ENCODE measurements at places on chromosomes 1 and 21. TPM values are rescaled to one million over a fixed set of nuclear protein-coding genes. Genes with fewer than 3 reads are reported as not detected.

DNA sequence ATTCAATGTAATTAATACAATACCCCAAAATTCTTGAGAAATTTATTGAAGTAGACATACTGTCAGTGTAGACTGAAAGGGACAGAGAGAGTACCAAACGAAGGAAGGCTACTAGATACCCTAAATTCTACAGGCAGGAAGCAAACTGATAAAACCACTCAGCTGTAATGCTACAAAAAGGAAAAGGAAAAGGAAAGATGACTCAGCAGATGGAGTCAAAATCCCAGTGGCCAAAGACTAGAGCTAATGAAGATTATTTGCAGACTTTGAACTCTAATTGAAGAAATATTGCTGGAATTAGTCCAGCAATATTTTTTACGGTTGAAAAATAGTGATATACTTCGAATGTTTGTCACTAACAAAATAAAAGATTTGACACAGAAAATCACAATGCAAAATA is 671.9 kb downstream of the BRINP3 start:
- H3K4me1 ChIP-seq, result no peaks in the 10 kb centered on the region
- no peak overlapping the region for H3K4me3 ChIP-seq
- no peak for DNase-seq
- H3K36me3 ChIP-seq, result peaks cover 5% of the 10 kb centered on the region
- no peaks in the 10 kb centered on the region for H3K27me3 ChIP-seq
- no peak overlapping the region for H3K27ac ChIP-seq

- DNase-seq, result peak; percentile 44
- H3K27ac ChIP-seq, result no peak within 1 kb of the TSS
- peaks cover 54% of the 10 kb centered on the region for H3K27me3 ChIP-seq
- peaks cover 28% of the 10 kb centered on the region for H3K4me1 ChIP-seq
- H3K4me3 ChIP-seq, result no peak within 1 kb of the TSS
Measured at GRCh38 chr1:151716771-151717631, at the start of gene CELF3. CELF3 (minus strand) TSS chr1:151716803; CDS start chr1:151716020, 783 bp downstream.

GRCh38 chr1:227759341-227760300 is 24.4 kb downstream of the SNAP47 start:
- peaks cover 14% of the 10 kb centered on the region for H3K36me3 ChIP-seq
- H3K27ac ChIP-seq, result no peak overlapping the region
- peaks cover 23% of the 10 kb centered on the region for H3K4me1 ChIP-seq
- H3K27me3 ChIP-seq, result no peaks in the 10 kb centered on the region
- peak; percentile 44 for DNase-seq

DNA sequence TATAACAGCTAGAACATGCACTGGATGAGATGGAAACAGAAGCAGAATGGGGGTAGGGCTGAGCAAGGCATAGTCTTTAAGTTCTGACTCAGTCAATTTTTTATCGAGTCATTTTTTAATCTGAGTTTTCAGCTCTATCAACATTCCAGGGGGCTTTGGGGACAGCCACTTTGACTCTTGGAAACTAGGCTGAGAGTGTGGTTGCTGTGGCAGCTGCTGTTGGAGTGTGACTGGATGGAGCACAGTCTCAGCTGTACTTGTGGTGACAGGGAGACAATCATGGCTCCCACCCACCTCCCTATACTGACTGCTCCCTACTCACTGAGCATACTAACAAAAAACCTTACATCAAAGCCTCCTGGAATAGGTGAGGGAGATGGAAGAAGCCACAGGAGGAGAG is 25.0 kb downstream of the GJA5 start:
- H3K27me3 ChIP-seq, result peaks cover 32% of the 10 kb centered on the region
- peaks cover 14% of the 10 kb centered on the region for H3K4me1 ChIP-seq
- DNase-seq, result no peak
- H3K36me3 ChIP-seq, result no peaks in the 10 kb centered on the region
- no peak overlapping the region for H3K27ac ChIP-seq

DNA sequence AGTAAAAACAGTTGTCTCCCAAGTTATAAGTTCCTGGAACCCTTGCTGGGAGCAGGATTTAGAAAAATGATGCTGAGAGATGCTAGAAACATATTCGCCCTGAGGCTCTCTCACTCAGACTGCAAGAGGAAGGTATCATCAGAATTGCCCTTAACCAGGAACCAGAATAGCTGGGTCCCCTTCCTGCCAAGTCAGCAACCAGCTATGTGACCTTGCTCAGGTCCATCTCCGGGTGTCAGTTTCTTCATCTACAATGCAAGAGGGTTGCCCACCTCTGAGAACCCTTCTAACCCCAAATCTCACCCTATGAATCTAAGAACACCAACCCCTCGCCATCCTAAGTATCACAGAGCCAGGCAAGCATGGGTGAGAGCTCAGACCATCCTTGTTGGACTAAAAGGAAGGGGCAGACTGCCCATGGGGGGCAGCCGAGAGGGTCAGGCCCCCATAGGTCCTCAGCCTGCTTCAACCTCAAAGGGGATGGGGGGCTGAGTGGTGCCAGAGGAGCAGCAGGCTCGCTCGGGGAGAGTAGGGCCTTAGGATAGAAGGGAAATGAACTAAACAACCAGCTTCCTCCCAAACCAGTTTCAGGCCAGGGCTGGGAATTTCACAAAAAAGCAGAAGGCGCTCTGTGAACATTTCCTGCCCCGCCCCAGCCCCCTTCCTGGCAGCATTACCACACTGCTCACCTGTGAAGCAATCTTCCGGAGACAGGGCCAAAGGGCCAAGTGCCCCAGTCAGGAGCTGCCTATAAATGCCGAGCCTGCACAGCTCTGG is 390 bp upstream of the S100A9 start:
- no peaks in the 10 kb centered on the region for H3K36me3 ChIP-seq
- H3K27ac ChIP-seq, result no peak overlapping the region
- no peak overlapping the region for H3K4me3 ChIP-seq
- peaks cover 5% of the 10 kb centered on the region for H3K4me1 ChIP-seq
- DNase-seq, result no peak
- H3K27me3 ChIP-seq, result peaks cover 30% of the 10 kb centered on the region

DNA sequence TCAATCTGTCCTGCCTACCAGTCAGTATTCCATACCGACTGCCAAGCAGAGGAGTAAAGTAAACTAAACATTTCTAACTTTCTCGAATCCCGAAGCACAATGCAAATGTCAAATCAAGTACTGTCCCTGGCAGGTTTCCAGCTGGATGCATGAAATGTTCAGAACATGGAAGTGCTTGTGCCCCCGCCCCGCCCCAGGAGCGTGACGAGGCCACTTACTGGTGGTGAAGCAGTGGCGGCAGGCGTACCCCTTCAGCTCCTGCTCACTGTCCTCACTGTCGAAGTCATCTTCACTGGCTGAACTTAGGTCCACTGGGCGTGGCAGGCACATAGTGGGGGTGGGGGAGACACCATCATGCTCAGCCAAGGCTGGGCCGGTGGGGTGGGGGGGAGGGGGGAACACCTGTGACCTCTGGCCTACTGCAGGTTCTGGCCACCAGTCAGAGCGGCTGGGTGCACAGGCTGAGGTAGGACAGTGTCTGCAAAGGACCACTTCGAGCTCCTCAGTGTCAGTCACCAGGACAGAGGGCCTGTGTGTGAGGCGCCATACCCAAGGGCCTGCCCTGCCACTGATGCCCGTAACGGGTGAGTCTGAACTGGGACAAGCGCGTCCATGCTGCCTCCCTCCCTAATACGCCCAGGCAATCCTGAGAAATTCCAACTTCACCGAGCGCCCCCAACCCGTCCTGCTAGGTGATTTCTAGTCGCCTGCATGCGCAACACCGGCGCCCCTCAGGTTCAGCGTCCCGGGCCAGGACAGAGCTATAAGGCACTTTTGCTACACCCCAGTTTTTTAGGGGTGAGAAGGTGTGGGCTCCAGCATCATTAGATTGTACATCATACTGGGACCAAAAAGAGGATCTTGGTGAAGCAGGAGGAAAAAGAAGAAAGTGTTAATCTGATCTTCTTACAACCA is 46.9 kb downstream of the SLC45A1 start:
- H3K27ac ChIP-seq, result no peak overlapping the region
- peaks cover under 1% of the 10 kb centered on the region for H3K4me1 ChIP-seq
- no peak overlapping the region for H3K4me3 ChIP-seq
- H3K36me3 ChIP-seq, result no peaks in the 10 kb centered on the region
- H3K27me3 ChIP-seq, result no peaks in the 10 kb centered on the region

The OR2G6 gene
- total RNA-seq, result not detected

The RSPH1 gene
- not detected for total RNA-seq

The OPTC gene
- total RNA-seq, result not detected

The CYP4X1 gene
- total RNA-seq, result not detected

All from natural killer cell treated with Interleukin-12 subunit alpha and Interleukin-12 subunit beta and Interleukin-15 and Interleukin-18, amount 100 ng/mL, for 72 hours (primary cell).